ENCODE measurements at places on chromosomes 1 and 21.
A peak's percentile ranks its signal among the peaks of the same experiment; 100 is the strongest.

DNA sequence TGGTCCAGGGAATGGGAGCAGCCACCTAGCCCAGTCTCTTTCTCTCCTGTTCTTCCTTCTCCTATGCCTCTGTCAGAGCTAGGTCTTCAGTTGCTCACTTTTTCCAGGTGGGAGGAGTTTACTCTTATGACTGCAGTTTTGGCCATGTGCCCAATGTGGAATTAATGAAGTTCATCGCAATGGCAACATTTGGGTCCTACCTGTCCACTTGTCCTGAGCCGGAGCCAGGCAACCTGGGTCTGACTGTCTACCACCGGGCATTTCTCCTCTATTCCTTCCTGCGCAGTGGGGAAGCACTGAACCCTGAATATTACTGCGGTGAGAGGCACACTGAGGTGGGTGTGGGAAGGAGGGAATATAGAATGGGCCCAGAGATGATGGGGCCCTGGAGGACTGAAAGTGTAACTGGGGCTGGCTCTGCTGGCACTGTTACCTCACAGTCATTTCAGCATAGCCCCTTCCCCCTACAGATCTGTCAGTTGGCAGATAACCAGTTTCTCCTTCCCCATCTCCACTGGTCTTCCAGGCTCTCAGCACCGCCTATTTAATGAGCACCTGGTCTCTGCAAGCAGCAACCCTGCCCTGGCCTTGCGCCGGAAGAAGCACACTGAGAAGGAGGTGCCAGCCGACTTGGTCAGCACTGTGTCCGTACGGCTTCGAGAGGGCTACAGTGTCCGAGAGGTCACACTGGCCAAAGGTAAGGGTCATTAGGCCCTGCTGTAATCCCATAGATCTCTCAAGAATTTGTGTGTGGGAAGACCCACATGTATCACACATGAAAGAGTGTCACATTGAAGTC is 30.1 kb downstream of the SZT2 start:
- DNase-seq, result no peak

DNA sequence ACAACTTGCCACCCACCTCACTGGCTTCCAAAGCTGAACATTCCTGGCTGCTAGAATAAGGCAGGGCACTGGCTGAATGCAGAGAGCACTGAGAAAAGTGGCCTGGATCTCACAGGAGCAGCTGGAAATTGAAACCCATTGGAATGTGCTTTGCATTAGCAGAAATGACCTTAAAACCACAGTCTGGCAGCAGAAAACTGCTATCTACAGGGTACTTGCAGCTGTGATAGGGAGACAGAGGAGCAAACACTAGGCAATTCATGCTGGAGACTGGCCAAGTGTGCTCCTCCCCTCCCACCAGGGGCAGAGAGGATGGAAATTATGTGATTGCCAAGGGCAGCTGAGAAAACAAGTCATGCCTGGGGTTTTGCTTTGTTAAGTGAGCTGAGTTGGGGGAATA is 47.2 kb downstream of the HSD3B1 start:
- DNase-seq, result no peak

- no peak for DNase-seq
Observed at GRCh38 chr1:26318338-26319064, 743 bp downstream of the CD52 start.

DNA sequence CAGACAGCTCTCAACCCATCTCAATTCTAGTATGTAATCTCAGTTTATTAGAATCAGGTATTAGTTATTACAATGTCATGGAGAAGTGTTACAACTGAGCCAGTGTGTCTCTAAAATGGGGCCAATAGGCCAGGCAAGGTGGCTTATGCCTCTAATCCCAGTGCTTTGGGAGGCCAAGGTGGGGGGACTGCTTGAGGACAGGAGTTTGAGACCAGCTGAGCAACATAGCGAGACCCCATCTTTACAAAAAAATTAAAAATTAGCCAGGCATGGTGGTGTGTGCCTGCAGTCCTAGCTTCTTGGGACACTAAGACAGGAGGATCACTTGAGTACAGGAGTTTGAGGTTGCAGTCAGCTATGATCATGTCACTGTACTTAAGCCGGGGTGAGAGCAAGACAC is 104.9 kb downstream of the BCAR3 start:
- DNase-seq, result no peak

GRCh38 chr21:32181457-32181856 is 97.4 kb downstream of the MIS18A start:
- DNase-seq, result no peak

DNA sequence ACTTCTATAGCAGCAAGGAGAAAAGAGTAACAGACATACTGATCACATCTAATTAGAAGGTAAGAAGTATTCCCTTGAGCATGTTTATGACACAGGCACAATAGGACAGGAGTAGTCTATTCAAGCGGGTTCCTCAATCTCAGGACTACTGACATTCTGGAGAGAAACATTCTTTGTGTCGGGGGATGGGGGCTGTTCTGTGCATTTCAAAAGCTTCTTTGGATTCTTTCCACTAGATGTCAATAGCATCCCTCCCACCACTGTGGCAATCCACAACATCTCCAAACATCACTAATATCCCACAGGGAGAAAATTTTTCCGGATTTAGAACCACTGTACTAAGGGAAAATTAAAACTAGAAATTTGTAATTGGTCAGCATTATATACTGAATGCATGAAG is 56.9 kb downstream of the ADAMTS5 start:
- no peak for DNase-seq

DNA sequence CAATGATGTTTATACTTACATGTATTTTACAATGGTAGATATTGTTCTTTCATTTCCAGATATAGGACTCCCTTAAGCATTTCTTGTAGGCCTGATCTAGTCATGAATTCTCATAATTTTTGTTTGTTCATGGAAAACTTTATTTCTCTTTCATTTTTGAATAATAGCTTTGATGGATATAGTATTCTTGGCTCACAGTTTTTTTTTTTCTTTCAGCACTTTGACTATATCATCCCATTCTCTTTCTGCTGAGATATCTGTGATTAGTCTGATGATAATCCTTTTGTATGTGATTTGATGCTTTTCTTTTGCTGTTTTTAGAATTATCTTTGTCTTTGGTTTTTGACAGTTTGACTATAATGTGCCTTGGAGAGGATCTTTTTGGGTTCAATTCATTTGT is 24.1 kb upstream of the CHODL start:
- no peak for DNase-seq

GRCh38 chr1:111476761-111477309 is 3.1 kb downstream of the C1orf162 start:
- DNase-seq, result peak; percentile 62

DNA sequence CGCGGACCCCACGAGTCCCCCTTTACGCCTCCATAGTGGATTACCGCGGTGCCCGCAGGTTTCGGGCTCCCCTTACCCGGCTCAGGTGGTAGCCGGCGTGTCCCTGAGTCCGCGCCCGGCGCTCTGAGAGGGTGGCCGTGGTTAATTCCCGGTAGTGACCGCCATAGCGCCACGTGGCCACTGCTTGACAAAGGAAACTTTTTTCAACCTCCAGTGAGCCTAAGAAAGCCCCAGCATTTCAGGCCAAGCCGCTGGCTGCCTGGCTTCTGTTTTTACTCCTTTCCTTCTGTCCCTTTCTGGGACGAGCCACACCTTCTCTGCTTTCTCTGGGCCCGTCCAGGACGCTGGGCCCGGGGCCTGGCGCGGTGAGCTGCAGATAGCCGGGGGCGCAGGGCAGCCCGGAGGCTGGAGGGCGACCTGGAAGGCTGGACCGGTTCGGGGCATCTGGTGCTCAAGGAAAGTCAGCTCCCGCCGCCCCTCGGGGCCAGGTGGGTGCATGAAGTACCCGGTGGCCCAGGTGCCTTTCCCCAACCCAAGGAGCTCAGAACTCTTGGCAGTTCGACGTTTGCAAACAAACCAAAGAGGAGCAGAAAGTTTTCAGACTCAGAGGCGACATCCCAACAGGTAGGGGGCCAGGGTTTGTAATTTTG is 540 bp upstream of the C1orf198 start:
- DNase-seq, result no peak

GRCh38 chr1:61334718-61335589 is 252.6 kb downstream of the NFIA start:
- DNase-seq, result no peak

DNA sequence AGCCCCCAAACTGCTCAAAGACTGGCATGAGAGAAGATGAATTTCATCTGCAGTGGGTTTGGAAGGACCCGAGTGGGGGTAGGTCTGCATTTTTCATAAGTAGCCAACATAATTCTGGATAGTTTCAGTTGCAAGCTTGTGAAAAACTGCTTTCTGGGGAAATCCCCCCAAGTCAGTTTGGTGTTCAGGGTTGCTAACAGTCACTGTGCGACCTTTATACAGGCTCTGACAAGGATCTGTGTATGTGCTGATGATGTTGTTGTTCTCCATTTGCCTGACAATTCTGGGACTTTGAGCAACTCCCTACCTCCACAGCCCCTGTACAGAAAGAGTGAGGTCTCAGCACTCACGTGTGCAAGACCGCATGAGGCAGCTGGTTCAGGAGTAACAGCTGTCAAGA is 87.9 kb downstream of the SUSD4 start:
- DNase-seq, result no peak

- DNase-seq, result no peak
Observed at GRCh38 chr1:240255922-240256321, 164.2 kb downstream of the FMN2 start.

DNA sequence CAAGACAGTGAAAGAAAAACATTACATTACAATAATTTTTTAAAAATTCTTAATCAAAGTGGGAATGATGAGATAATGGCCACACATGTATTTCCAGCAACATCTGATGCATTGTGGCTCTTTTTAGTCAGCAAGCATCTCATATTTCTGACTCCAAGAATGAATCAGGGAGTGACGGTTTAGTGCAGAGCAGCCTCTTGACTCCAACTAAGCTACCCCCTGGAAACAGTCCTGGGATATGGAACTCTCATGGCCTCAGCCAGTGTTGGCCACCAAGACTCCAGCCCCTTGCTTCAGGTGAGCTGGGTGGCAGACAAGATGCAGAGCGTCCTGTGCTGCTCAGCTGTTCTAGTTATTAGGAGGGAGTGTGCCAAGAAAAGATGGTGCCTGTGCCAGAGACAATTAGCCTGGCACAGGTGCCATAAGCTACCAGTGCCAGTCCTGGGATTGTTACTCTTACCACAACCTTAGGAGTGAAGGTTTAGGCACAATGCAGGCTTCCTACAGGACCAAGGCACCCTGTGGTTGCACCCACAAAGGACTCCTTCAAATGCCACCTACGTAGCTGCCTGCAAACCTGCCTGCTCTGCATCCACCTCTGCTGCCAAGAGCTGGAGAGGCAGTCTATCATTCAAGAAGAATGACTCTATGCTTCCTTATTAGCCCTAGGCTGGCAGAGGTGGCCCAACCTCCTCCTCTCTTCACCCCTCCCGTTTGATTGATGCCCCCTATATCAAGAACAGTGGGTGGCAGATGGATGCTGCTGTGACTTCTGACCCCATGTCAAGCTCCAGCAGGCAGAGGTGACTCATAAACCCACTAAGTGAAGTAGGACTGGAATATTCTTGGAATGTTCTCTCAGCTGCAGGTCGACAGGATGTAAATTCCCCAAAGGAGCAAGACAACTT is 6.0 kb upstream of the SEC16B start:
- DNase-seq, result no peak

- no peak for DNase-seq
Observed at GRCh38 chr1:31295874-31296485, 608 bp downstream of the SNRNP40 start.

DNA sequence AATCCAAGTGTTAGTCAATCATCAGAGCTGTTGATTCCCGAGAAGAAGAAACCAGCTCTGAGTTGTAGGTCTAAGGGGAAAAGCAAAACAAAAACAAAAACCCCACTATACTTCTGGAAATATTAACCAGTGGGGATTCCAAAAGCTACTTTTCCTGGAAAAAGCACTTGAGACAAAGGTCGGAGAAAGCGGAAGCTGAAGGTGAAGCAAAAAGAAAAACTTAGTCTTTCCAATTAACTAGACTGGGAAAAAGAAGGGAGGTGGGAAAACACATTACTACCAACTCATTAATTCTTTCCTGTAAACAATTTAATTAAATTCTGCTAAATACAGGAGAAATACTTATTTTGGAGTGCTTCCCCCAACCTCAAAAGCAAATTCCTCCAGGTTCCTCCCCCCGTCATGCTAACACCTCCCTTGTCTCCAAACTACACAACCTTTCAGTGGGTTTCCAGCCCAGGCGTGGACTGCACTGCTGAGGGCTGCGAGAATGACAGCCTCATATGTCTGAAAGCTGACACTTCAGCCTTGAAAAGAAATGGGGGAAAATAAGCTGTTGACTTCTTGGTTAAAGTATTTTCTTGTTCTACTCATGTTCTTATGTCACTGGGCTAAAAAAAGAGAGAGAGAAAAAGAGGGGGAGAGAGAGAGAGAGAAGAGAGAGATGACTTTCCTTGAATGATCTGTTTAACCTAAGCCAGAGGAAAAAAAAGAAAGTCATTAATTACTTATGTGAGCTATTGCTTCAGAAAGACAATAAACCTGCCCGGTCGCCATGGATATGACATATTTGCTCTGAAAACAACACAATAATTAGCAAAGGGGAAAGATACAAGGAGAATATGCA is 5.1 kb downstream of the CASZ1 start:
- no peak for DNase-seq

DNA sequence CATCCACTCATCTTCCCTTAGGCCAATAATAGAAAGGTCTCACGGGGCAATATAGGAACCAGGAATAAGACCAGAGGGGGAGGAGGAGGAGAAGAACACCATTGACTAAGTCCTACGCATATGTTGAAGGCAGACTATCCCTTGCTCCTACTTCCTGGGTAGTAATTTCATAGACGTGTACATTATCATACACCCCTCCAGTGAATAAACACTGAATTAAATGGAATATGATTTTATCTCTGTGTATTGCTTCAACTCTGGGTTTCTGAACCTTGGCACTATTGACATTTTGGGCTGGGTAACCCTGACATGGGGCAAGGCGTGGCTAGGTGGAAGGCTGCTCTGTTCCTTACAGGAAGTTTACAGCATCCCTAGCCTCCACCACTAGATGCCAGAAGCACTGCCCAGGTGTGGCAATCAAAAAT is 17.3 kb upstream of the FHAD1 start:
- DNase-seq, result no peak

- DNase-seq, result no peak
Observed at GRCh38 chr1:51960262-51960661, 30.2 kb downstream of the RAB3B start.

DNA sequence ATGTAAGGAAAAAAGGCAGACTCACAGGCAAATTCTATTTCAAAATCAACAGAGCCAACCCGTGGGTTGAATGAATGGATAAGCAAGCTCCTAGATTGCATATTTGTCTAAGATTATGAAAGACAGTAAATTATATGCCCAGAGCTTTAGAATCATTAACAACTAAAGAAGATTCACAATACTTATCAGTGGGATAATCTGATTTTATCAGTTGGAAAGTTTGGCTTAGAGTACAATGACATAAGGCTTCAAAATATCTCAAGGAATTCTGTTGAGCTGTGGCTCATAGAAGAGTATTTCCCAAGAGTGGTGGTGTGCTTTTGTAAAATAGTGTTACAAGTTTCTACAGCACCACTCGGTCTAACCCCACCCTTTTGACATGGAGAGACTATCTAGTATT is 85.5 kb downstream of the ADAMTS1 start:
- no peak for DNase-seq

DNA sequence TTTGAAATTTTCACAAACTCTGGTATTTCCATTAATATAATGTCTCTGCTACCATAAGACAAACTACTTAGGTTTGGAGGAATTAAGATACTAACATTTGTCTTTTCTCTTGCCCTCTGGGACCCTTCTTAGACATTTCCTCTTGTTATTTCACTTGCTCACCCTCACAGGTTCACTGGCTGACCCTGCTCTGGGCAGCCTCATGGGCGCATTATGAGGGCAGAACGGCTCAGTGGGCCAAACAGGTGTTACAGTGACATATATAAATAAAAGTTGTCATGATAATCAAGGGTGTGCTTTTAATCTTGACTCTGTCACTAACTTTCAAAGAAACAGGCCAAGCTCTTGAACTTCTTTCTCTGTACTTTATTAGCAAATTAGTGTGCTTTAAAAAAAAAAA is 46.5 kb downstream of the ZNHIT6 start:
- DNase-seq, result no peak

Measured in CD4-positive, alpha-beta T cell treated with Interleukin-10 for 1 hour (primary cell).